ENCODE measurements at places on chromosomes 5 and 9.
A peak's percentile ranks its signal among the peaks of the same experiment; 100 is the strongest.

GRCh38 chr9:121545150-121545874 lies 45.7 kb upstream of the GGTA1 start:
- no peak for DNase-seq

- no peak for DNase-seq
These were observed 253.8 kb downstream of the CDK5RAP2 start for GRCh38 chr9:120326049-120326693.

DNA sequence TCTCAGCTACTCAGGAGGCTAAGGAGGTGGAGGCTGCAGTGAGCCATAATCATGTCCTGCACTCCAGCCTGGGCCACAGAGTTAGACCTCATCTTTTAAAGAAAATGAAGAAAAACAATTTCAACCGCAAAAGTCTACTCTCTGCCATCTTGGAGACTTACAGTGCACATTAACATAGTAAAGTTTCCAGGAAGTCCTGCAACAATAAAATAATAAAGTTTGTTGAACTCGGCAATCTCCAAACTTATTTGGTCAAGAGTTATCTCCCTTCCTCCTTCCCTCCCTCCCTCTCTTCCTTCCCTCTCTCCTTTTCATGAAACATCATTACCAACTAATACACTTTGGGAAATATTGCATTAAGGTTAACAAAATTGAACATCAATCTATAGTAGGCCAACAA lies 94.1 kb upstream of the JAK2 start:
- DNase-seq = no peak

- DNase-seq = peak; percentile 90
These were observed at the start of gene RPS23 for GRCh38 chr5:82277987-82278710. Gene RPS23 (minus strand): TSS chr5:82278354. CDS start chr5:82278323, 31 bp downstream.

- DNase-seq = peak; percentile 12
These were observed 176.6 kb upstream of the SH3GL2 start for GRCh38 chr9:17402309-17402708.
